ENCODE measurements at places on chromosomes 16 and 17.

GRCh38 chr17:19333736-19334290, 28.7 kb downstream of the B9D1 start:
- DNase-seq = no peak

GRCh38 chr17:13827118-13827517, 225.4 kb upstream of the HS3ST3A1 start:
- DNase-seq = no peak

GRCh38 chr16:64295466-64295865, 826.4 kb downstream of the CDH11 start:
- DNase-seq = no peak

GRCh38 chr16:88170528-88170991, 212.2 kb upstream of the ZNF469 start:
- DNase-seq = no peak

- DNase-seq = no peak
These were observed 56.1 kb upstream of the ENDOV start for GRCh38 chr17:80358861-80359260.

DNA sequence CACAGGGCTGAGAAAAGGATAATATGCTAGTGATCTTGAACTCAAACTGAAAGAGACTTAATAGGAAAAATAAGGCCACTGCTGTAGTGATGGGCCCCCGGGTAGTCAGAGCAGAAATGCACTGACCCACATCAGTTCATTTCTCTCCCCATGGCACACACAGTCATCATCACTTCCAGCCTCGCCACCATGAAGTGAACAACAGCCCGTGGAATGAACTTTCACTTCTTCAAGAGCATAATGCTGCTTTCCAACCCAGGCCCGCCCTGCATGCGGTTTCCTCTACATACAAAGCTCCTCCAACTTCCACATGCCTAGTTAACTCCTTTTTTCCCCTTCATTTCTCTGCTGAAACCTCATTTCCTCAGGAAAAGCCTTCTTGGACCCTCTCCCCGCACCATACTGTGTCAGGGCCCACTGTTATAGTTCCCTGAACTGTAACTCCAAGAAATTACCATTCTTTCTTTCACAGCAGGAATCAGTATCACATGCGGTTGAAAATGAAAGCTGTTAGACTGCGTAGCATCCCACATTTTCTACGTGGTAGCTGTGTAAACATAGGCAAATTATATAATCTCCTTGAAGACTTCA, 65.8 kb upstream of the SMIM36 start:
- no peak for DNase-seq

- DNase-seq = no peak
These were observed 18.5 kb downstream of the GAA start for GRCh38 chr17:80119839-80120238.

GRCh38 chr17:57296231-57296630, 39.9 kb downstream of the MSI2 start:
- DNase-seq = no peak

- no peak for DNase-seq
These were observed 13.3 kb upstream of the RAI1 start for GRCh38 chr17:17667947-17668346.

DNA sequence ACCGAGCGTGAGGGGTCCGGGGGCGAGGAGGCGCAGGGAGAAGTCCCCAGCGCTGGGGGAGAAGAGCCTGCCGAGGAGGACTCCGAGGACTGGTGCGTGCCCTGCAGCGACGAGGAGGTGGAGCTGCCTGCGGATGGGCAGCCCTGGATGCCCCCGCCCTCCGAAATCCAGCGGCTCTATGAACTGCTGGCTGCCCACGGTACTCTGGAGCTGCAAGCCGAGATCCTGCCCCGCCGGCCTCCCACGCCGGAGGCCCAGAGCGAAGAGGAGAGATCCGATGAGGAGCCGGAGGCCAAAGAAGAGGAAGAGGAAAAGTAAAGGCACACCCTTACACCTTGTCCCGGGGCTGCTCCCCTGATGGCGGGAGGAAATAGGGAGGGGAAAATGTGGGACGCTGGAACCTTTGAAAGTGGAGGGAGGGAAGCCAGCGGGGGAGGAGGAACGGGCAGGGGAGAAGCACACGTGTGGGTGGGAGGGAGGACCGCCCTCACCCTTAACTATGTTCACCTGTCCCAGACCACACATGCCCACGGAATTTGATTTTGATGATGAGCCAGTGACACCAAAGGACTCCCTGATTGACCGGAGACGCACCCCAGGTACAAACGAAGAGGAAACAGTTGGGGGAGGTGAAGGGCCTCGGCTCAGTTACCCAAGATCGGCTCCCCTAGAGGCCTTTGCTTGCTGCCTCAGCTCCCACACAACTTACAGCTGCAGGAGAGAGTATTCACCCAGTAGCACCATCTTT, 916 bp downstream of the PAGR1 start:
- DNase-seq = peak; percentile 81

- no peak for DNase-seq
These were observed 5.2 kb downstream of the CACNA1G start for GRCh38 chr17:50565402-50566350.

- peak; percentile 89 for DNase-seq
These were observed 30.0 kb downstream of the MYO18A start for GRCh38 chr17:29150161-29150560.

DNA sequence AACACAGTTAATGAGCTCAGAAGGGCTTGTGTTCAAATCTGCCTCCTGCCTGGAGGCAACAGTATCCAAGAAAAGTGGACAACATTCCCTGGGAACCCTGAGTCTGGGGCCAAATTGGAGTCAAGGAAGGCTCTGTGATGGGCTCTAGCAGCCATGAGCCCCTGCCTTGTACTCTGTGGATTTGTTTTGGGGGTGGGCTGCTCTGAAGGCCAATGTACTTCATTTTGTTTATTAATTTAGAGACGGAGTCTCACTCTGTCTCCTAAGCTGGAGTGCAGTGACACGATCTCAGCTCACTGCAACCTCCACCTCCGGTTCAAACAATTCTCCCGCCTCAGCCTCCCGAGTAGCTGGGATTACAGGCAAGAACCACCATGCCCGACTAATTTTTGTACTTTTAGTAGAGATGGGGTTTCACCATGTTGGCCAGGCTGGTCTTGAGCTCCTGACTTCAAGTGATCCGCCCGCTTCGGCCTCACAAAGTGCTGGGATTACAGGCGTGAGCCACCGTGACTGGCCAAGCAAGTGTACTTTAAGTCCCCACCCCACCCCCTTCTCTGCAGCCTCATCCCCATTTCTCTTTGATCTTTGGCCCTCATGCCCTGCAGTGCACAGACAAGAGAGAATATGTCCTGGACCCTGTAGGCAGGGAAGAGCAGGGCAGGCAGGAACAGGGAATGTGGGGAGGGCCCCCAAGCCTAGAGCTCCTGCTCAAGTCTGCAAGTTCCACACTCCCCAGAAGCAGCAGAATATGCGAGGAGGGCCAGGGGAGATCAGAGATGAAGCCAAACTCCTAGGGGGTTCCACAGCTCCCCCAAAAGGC, 2.7 kb upstream of the GIP start:
- DNase-seq = no peak

DNA sequence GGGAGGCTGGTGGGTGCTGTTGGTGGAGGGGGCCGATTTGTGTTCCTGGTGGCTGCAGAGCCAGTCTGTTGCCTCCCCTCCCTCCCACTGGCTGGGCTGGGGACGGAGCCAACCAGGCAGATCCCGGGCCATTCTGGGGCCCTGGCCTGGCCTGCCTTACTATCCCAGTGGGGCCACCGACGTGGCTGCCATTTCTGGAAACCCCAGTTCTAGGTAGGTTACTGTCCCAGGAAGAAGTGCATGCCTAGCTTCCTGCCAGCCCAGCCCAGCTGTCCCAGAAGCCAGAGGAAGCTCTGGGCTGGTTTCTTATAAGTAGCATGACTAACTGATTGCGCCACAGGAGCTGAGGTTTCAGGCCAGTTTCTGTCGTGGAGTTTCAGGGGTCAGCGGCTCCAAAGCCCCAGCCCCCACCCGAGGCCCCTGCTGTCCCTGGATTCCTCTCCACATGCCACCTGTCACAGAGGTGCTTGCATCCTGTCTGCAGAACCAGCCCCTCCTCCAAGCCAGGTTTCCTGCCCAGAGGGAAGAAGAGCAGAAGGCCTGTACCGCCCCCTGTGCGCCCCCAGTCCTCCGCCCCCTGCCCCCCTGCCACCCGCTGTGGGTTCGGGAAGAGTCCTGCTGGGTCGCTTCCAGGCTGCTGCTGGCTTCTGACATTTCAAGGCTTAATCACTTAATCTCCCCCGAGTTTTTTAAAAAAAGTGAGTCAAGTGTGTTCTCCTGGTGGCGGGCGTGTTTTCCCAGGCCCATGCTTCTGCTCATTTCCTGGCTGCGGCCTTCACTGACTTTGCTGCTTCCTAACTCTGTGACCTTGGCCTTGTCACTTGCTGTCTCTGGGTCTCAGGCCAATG, 13.2 kb downstream of the IL4R start:
- DNase-seq = peak; percentile 72

- DNase-seq = no peak
These were observed 211.5 kb upstream of the TNRC6C start for GRCh38 chr17:77746896-77747554.

DNA sequence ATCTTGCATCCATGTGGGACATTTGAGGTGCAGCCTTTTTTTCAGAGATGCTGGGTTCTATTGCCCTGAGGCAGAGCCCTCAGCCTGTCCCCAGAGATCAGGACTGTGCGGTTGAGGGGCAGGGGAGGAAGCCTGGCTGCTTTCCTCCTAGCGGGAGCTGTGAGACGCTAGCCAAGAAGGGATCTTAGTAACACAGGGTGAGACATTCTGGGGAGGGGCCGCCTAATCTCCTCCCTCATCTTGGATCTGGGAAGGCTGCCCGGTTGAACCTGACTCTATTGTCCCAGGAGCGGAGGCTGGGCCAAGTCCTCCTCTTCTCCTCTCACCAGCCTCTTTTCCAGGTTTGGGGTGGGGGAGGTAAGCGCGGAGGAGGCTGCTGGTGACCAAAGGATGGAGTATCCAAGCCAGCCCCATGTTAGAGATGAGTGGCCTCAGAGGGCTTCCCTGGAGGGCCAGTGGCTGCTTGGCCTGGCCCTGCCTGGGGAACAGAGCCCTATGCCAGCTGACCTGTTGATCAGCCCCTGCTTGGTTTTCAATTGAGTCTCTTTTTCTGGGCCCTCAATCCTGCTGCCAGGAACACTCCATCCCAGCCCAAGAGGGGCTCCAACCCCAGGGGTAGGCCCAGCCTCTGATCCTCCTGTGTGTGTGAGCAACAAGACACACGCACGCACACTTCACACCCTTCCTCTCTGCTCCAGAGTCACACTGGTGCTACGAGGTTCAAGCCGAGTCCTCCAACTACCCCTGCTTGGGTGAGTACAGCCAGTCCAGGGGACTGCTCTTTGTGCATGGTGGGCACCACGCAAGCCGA, 5.0 kb downstream of the CA4 start:
- DNase-seq = no peak

DNA sequence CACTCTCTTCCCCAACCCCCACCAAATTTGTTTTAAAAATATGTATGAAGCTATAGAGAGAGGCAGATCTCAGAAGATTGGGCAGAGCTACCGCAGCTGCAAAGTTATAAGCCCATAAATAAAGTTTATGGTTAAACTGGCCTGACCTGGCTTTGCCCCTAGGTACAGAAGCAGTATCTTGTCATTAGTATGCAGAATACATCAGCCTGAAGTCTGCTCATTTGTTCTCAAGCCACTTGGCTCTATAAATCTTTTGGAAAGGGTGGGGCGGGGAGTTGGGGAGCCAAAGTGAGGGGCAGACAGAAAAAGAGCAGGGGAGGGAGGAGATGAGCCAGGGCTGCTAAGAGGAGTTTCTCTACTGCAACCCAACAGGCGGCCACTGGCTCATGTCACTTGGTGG, 113.2 kb downstream of the SOX9 start:
- DNase-seq = no peak

- DNase-seq = no peak
These were observed 22.1 kb downstream of the RAI1 start for GRCh38 chr17:17703140-17703919.

- no peak for DNase-seq
These were observed 1.6 kb downstream of the ATP6V0C start for GRCh38 chr16:2515180-2515851.

- no peak for DNase-seq
These were observed 7.3 kb downstream of the DLX4 start for GRCh38 chr17:49976163-49976827.

- DNase-seq = no peak
These were observed 83.5 kb upstream of the IRX5 start for GRCh38 chr16:54847207-54847606.

DNA sequence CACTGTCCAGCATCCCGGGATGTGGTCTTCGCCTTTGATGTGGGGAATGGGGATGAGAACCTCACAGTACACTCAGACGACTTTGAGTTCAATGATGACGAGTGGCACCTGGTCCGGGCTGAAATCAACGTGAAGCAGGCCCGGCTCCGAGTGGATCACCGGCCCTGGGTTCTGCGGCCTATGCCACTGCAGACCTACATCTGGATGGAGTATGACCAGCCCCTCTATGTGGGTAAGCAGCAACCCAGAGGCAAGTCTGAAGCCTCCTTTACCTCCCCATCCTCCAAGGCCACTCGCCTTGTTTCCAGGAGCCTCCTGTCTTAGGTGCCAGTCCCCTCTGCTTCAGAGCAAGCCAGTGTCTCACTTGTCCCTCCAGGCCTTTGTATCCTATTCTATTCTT, 10.2 kb downstream of the CNTNAP1 start:
- no peak for DNase-seq

DNA sequence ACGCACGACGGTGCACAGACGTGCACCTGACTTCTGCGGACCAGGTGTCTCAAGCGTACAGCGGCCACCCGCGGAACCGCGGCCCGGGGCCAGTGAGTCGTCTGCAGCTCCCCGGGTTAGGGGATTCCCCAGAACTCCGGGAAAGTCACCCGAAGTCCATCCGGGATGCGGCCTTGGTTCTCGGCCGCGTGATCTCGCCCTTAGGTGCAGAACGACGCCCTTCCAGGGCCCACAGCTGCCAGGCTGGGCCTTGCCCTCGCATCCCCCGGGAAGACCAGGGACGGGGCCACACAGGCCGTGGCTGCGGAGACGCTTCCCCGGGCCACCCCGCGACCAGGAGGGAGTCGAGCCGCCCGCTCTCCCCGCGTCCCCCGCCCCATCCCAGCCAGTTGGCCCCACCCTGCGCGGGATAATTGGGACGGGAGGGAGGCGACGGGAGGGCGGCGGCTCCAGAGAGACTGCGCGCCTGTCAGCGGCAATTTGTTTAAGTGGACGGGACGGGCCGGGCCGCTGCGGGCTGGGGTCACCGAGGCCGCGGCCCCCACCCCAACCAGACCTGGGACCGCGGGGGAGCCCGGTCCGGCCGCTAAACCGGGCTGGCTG, 3.6 kb upstream of the TBX2 start:
- DNase-seq = no peak

GRCh38 chr16:56347166-56347565, 78.2 kb downstream of the AMFR start:
- no peak for DNase-seq

DNA sequence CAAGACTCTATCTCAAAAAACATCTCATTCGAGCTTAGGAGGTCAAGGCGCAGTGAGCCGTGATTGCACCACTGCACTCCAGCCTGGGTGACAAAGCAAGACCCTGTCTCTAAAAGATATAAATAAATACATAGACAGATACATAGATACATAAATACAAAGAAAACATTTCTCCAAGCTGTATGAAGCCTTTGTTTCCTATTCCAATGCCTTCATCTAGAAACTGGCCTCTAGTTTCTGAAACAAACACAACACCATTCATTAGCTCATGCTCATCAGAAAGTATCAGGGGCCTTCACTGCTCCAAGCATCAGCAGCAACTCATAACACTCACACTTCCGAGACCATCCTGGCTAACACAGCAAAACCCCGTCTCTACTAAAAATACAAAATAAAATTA, 10.3 kb upstream of the ASGR2 start:
- DNase-seq = peak; percentile 5
